NCI-H1092 (cell line): ENCODE measurements at places on chromosomes 2 and 18.

GRCh38 chr2:189048189-189048588, 74.0 kb downstream of the COL3A1 start:
- DNase-seq: no peak

GRCh38 chr18:34991152-34991551, 50.1 kb upstream of the MAPRE2 start:
- DNase-seq: no peak

- no peak for DNase-seq
Observed at GRCh38 chr2:37555457-37555856, 116.0 kb downstream of the CDC42EP3 start.

DNA sequence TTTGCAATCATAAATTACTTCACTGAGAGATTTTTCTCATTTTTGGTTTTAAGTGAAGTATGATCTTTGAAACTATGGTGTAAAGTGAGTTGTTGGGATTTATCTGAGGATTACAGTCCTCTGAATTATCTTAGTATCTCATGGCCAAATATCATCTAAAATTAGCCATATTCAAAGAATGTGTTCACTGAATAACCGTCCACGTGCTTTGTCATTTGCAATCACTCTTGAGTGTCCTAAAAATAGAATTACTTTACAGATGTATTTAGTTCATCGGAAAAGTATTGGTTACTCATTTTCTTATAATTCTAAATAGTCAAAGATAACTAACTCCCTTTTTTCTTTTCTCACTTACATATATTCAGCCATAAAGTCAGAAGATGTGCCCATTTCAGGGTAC, 141.2 kb downstream of the RTN4 start:
- DNase-seq: no peak

DNA sequence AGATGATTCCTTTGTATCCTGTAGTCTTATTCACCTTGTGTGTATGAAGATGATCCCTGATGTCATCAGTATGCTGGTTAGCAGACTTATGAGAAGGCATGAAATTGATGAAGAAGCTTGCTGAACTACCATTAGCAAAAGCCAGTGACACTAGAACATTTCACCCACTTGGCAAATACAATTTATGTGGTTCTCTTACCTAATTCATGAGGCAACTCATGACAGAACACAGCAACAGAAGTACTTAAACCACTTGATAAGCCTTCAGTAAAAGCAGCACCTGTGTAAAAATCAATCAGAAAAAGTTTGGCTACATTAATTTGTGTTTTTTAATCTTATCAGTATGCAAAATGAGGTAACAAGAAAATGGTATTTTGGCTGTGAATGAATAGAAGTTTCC, 16.8 kb downstream of the SLC39A6 start:
- no peak for DNase-seq

DNA sequence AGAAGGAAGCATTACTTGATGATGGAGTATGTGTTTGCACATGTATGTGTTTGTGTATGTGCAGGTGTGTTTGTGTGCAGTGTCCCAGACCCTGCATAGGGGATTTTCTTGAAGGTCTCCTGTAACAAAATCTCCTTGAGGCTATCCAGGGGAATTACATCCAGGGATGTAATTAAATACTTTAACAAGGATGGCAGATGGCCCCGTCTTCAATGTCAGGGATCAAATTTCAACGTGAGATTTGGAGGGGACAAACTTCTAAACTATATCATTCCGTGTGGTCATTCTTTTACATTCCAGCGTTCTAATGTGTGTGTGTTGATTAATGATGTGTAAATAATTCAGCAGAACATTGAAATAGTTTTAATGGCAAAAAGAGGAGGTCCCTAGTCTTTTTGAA, 3.3 kb downstream of the UGT1A9 start:
- no peak for DNase-seq

DNA sequence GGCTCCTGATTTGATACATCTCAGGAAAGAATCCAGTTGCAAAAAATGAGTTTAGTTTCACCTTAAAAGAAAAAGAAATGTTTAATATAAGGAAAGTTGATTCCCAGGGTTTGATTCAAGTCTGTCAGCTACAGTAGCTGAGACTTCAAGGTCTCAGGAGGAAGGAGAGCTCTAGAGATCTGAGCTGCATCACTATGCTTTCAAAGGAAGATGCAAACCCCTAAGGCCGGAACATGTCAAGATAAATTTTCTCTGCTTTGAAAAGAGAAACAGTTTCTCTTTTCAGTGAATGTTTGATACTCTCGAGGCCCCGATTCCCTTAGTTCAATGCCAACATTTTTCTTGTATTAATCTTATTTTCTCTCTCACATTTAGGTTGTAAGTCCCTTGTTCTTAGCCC, 128.6 kb downstream of the RGPD3 start:
- DNase-seq: no peak

DNA sequence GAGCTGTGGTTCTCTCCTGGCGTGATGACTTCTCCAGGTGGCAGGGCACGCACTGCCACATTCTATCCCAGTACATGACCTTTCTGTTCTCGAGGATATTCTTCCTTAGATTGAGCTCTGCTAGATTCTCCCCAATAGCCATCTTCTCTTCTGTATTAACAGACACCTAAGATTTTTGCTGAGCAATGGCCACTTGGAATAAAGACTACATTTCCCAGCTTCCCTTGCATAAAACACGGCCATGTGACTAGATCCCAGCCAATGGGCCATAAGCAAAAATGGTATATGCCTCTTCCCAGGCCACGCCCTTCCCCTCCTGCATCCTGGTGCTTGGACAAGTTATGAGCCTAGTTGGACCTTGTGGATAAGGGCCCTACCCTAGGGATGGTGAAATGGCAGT, 82.1 kb downstream of the EIF2AK3 start:
- no peak for DNase-seq

GRCh38 chr2:239213643-239214101, 187.1 kb downstream of the HDAC4 start:
- no peak for DNase-seq

DNA sequence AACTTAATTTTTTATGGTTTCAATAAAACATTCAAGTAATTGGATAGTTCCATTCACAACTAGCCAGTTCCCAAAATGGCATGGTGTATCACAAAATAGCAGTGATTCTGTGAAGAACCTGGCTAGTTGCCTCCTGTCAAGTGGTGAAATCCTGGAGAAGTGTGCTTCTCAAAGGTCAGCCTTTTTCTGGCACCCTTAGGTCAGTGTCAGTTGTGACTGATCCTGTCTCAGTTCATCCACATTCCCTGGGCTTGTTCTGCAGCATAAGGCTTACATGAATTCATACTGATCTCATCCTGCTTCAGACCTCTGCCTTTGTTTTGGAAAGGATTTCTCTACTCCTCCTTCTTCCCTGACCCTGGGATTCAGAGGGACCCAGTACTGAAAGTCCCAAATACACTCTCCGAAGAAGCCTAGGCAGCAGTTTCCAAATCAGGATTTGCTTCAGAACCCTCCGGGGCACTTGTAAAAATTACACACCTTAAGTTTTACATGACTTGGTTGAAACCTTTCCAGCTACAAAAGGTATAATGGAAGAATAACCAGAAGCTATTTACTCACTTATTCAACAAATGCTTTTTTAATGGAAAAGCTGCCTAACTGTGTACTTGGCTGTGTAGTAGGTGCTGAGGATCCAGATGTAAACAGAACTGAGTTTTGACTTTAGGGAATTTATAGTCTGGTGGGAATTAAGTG, 11.0 kb downstream of the MAP3K20 start:
- no peak for DNase-seq

DNA sequence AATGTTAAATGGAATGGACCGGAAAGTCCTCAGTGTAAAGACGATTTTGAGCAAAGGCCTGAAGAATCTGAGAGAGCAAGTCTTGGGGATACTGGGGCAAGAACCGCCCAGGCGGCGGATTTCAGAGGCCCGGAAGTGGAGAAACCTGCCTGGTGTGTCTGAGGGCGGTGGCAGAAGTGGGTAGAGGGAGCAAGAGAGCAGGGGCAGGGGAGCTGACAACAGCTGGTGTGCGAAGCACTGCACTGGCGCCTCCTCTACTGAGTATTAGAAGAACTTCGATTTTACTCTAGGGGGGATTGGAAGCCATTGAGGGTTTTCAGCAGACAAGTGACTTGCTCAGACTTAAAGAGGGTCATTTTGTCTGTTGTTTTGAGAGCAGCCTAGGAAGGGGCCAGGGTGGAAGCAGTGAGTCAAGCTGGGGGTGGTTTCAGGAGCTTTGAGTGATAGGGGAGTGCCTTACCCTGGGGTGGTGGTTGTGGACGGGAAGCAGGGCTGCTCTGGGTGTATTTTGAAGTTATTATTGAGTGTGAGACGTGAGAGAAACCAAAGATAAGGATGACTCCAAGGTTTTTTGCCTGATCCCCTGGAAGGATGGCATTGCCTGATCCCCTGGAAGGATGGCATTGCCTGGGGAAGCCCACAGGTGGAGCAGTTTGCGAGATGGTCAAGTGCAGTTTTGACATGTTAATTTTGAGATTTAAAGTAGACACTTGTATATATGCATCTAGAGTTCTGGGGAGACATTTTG, 52.5 kb downstream of the ZNF236 start:
- DNase-seq: no peak

- DNase-seq: no peak
Observed at GRCh38 chr18:13680612-13681011, 45.7 kb downstream of the FAM210A start.

DNA sequence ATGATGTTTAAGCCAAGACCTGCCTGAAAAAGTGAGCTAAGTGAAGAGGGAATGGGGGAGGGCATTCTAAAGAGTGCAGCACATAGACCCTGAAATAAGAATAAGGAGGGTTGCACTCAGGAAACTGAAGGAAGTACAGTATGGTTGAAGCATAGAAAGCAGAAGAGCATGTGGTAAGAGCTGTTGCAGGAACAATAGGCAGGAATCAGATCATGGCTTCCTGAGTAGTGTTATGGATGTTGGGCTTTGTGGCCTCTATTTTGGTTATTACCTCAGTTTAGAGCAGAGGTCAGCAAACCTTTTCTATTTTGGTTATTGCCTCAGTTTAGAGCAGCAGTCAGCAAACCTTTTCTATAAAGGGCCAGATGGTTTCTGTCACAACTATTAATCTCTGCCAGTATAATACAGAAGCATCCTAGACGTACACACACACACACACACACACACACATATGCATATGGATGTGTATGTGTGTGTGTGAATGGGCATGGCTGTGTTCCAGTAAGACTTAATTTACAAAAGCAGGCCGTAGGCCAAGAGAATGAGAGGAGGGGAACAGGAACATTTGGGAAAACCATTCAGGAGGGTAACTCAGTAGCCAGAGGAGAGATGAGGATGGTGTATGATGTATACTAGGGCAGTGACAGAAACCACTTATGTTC, 91.1 kb upstream of the MYO3B start:
- no peak for DNase-seq

DNA sequence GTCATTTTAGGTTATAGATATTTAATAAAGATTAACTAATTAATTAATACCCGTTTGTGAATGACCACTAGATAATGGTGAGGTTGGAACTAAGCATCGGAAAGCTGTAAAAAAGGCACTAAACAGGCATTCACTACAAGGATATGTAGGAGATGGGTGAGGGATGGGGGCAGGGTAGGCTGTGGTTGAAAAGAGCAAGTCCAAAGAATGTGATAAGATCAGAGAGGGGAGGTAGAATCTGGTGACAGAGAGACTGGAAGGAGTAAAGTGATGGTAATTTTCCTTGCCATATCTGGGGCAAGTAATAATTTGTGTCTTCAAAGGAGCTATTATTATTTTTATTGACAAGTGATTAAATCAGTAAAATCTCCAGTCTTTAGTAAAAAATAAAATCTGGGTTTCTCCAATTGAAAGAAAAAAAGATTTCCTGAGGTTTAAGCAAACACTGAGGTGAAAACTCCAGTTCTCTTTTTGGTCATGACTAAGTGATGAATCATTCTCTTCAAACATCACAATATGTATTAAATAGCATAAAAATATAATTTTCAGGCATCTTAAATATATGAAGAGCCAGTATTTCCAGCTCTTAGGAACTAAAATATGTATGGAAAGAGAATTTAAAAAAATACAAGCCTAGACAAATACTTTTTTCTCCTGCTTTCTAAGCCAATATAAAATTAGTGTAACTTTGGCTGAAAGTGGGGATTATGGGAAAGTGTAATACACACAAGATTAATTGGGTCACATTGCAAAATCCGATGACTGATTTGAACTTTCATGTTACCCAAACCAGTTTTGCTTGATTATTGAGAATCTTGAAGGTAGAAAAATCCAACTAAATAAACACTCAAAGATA, 259.1 kb upstream of the RBMS1 start:
- DNase-seq: no peak

GRCh38 chr2:177315364-177315763, 50.8 kb upstream of the NFE2L2 start:
- DNase-seq: no peak

DNA sequence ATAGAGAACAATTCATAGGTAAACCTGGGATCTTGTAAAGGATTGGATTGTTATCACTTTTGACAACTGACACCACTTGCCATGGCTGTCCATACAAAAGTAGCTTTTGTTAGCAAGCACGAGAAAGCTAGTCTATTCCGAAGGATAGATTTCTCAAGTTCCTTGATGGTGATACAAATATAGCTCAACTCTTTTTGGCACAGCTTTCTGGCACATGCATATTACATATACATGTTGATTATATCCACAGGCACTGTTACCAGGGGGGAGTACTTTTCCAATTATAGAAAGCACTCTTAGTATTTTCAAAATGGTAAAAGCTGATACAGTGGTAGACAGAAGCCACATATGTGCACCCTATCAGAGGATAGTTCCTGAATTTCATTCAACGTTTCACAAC, 168.9 kb downstream of the UPP2 start:
- DNase-seq: no peak

GRCh38 chr18:49178736-49179135, 228.0 kb upstream of the SMAD7 start:
- no peak for DNase-seq

- DNase-seq: no peak
Observed at GRCh38 chr2:62362561-62362960, 143.4 kb downstream of the TMEM17 start.

DNA sequence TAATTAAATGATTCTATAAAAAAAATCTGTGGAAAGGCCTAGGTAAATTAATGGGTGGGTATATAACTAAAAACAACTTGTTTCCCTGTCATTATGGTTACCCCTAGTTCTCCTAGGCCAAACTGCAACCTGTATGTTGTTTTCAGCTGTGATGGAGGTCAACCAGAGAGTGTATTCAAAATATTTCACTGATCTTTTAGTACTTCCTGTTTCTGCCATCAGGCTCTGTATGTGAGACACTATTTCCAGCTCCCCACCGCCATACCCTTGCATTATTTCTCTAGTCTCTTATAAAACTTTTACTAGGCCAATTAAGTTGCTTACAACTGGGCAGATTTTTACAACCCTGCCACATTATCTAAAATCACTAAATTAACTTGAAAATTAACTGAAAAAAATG, 21.0 kb upstream of the CDKL4 start:
- no peak for DNase-seq

- no peak for DNase-seq
Observed at GRCh38 chr18:66971960-66972359, 368.1 kb upstream of the CDH19 start.

DNA sequence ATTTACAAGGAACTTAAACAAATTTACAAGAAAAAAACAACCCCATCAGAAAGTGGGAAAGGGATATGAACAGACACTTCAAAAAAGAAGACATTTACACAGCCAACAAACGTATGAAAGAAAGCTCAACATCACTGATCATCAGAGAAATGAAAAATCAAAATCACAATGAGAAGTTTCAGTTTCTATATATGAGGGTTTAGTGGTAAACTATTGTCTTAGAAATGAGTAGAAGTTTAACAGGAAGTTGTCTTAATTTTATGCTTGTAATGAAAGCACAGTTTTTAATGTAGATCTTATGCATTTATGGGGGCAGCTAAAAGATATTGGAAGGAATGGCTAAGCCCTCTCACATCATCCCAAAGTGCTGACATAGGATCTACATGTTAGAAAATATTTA, 325.4 kb downstream of the ERBB4 start:
- DNase-seq: no peak

- no peak for DNase-seq
Observed at GRCh38 chr2:33068261-33068660, 121.5 kb downstream of the LTBP1 start.
